ENCODE measurements at places on chromosomes 3 and 15.

DNA sequence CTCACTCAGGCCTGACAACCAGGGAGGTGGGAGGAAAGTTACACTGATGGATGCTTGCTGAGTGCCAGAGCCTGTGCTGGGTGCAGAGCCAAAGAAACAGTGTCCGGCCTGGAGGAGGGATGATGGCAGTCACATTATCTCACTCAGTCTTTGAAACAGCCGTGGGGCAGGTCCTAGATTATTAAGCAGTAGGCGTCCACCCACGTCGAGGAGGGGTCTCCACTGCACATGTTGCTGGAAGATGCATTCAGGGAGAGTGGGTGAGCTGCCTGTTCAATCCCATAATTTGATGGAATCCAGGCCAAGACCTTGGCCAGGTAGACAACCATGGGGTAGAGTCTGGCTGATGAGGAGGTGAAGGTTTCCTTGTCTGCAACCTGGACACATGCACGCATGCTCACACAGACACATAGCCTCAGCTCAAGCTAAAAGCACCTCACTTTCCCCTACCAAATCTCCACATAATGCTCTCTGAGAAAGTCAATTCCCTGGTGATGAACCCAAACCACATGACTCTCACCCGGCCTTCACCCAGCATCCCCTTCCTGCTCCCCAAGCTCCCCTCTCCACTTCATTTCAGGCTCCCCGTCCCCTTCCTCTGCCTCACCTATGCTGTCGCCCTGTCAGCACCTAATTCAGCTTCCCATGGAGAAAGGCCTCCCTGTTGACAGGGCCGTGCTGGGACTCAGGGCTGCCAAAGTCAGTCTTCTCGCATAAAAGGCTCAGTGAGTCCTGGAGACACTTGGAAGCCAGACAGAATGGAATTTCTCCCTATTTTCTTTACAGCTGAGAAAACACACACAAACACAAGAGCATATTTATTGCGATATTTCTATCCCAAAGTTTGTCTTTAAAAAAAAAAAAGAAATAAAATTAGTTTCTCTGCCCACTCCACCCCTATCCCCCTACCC is 29.8 kb downstream of the ACAN start:
- DNase-seq = no peak

- peak; percentile 80 for DNase-seq
Measured at GRCh38 chr3:36944641-36945270, at the start of gene TRANK1. Gene TRANK1 (minus strand): TSS chr3:36945054. CDS start chr3:36944809, 245 bp downstream.

DNA sequence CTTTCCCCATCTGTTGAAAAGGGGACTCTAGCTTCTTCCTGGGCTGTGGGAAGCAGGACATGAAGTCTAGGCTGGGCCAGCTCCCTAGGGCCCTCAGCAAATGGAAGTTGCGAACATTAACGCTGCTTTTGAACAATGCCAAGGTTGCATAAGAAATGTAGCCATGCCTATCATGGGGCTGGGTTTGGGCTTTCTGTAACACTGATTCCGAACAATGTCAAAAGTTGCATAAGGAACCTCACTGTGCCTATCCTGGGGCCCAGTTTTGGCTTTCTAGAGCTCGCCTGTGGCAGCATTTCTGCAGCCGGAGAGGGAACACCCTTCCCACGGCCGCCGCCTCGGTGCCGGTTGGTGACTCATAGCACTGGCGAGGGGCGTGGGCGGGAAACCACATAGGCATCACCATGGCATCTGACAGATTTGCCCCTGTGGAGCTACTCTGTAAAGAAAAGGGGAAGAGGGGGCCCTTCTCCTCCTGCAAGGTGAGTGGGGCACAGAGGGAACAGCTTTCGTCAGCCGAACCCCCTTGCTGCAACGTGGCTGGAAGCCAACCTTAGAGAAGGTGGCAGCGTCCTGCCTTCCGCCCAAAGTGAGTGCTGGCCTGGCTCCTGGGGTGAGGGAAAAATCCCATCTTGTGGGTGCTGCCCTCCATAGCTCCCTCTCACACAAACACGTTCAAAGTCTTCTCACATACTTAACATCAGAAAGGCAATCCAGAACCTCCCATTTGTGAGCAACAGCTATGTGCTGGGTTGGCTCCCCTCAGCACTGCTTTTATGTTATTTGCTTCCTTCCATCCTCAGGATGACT is 46.6 kb upstream of the ATP2B2 start:
- peak; percentile 41 for DNase-seq

GRCh38 chr3:6254490-6254889 is 606.4 kb upstream of the GRM7 start:
- DNase-seq = no peak

- no peak for DNase-seq
Measured at GRCh38 chr15:56985856-56986255, 67.4 kb downstream of the TCF12 start.

DNA sequence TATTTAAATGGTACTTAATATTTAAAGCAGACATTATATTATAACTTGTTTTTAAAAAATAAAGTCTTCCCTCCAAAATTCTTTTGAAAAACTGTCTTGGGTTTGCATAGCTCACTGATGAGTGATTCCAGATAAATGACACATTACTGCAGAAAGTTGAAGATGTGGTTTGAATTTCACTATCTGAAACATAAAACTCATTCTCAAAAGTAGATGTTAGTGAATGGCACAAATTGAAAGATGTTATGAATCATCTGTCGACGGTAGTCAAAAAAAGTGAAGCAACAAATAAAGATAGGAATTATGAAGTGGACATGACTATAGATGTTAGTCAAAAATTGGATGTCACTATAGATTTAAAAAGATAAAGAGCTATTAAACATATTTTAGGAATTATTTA is 280.5 kb downstream of the GAP43 start:
- DNase-seq = no peak

GRCh38 chr3:175212896-175213295 is 353.8 kb downstream of the NAALADL2 start:
- DNase-seq = no peak

DNA sequence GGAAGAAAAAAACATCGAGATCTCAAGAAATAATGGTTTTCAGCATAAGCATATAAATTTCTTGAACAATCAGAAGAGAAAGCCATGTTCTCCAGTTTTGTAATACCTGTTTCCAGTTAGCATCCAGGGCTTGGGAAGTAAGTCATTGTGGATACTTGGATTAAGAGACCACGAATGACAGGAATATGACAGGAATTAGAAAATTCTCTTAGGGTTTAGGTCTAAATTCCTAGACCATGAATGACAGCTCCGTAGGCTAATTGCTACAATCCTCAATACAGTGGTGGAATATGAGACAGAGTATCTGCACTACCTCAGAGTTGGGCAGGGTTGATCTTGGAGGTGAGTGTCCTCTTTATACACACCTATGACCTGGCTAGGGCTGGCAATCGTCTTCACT is 517.5 kb downstream of the NTRK3 start:
- no peak for DNase-seq

DNA sequence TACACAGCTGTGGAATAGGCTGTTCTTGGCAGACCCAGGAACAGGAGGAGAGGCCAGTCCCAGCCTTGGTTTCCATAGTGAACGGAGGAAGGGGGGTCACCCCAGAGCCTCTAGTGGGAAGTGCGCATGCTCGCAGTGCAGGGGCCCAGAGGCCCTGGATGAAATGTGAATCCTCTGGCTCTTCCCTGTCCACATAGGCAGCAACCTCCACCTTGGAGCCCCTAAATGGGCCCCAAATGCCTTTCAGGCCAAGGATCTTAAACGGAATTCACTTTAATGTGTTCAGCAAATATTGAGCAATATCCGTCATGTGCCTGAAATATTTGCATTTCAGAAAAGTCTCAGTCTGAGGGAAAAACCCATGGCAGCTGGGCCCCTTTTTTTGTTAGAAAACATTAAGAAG is 3.3 kb upstream of the NDN start:
- DNase-seq = no peak

- DNase-seq = no peak
Measured at GRCh38 chr3:143333367-143333766, 213.8 kb downstream of the CHST2 start.

- DNase-seq = no peak
Measured at GRCh38 chr3:82157952-82158351, 396.5 kb upstream of the GBE1 start.

DNA sequence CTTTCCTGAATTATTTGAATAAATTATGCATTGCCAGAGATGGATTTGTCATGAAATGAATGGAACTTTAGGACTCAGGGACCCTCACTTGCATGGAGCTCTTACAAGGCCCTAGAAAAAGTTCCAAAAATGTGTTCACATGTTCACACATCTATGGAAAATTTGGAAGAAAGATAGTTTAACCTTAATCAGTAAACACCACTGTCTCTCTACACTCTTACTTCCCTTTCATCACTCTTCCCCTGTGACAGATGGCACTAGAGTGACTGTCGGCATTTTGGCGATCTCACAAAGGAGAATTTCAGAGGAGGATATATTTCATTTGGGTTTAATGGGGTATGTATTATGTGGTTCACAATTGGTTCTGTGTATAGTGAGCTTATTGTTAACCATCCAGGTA is 600.8 kb downstream of the IGSF11 start:
- no peak for DNase-seq

DNA sequence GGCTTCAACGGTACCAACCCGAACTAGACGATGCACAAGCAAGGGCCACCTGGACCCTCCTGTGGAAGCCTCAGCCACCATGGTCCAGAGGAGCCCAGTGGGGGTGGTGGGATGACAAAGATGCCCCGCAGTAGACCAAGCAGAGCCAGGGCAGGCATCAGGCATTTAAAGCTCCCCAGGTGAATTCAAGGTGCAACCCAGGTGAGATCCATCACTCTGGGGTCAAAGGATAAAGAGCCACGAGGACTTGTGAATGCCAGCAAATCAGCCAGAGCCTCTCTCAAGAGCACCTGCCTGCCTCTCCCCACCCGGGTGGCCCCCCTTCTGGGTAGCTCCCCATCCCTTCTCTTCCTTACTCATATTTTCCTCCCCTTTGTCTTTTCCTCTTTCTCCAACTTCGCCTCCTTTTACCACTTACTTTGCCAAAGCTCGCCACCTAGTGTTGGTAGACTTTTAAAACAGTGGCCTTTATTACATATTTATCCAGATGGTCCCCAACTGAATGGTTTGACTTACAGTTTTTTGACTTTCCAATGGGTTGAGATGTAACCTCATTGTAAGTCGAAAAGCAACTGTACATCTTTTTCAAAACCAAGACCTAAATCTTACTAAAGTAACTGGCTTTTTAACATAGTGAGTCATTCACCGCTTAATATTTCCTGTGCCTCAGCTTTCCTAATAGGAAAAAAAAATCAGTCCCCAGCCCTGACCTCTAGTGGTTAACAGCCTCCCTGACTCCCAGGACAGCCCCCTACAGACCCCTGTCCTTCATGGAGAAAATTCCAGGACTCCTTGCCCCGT is 18.8 kb downstream of the PLA2G4F start:
- DNase-seq = no peak

GRCh38 chr3:48215466-48215865 is 7.8 kb upstream of the CAMP start:
- no peak for DNase-seq
